H1 (cell line): ENCODE measurements at places on chromosomes 3 and 15.

- DNase-seq = no peak
Measured at GRCh38 chr3:184066211-184066610, 13.4 kb downstream of the HTR3C start.

DNA sequence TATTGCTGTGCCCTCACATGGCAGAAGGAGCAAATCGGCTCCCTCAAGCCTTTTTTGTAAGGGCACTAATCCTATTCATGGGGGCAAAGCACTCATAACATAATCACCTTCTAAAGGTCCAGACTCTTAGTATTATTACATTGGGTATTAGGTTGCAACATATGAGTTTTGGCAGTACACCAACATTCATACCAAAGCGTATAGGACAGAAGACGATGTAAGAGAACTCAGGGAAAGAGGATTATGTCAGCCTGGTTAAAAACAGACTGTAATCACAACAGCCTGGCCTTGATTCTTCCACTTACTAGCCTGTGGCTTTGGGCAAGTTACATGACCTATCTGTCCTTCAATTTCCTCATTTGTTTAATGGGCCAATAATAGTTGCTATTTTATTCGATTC is 828.5 kb upstream of the NECTIN3 start:
- DNase-seq = no peak

DNA sequence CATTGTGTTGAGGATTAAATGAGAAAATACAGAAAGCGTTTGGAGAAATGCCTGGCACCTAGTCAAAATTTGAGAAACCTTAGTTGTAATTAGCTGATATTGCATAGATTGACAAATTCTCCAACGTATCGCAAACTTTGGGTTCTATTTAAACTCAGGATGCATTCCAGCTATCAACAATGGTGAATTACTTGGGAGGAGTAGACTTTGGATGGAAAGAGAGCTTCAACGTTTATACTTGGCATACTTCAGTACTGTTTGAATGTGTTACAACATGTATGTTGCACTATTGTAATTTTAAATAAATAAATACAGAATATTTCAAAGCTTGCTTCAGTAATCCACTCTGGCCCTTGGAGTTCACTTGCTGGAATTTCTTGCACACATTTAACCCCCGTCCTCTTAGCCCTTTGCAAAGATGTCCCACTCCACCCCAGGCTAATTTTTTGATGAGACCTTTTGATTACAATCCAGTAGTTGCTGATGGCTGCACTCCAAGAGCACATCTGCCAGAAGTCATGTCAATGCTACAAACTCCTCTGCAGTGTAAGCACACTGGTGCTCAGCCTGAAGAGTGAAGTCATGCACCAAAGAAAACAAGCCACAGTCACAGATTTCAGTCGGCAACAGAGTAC is 4.7 kb upstream of the DIS3L start:
- DNase-seq = no peak

DNA sequence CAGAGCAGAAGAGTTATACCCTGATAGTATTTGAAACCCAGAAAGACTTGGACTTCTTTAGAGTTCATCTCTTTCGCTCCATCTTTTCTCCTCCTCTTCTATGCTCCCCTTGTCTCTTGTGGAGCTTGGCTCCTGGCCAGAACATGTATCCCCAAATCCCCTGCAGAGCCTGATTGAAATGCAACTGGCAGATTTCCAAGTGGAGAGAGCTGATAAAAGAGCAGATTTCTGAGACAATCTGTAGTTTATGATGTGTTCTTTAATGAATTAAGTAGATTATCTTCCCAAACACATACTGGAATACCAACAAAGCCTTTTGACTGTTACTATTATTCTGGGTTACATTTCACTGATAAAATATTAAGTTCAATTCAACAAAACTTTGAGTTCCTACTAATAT is 33.4 kb downstream of the UNC13C start:
- DNase-seq = no peak

- DNase-seq = no peak
Measured at GRCh38 chr15:88433046-88433685, 34.0 kb downstream of the MRPL46 start.

DNA sequence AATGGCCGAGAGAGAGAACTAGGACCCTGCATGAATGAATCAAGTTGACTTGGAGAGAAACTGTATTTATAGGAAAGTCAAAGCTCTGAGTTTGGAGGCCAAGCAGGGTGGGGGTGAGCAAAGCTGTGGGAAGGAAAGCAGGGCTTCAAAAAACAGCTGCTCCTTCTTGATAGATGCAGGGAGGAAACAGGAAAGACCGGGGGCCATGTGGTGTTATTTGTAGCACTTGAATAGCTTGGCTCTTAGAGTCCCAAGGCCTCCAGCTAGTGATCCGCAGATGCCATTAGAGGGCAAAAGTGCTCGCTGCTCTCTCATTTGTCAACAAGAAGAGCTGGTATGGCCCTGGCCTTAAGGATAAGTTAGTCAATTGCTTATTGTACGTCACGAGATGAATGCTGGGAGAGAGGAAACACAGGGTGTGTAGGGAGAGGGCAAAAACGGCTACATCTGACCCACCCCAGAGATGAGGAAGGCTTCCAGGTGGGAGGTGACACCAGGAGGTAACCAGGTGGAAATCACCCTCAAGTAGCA is at the start of gene ALG1L2:
ALG1L2 (plus strand) TSS at position 481 of the 531 bp plus-strand sequence. CDS start 186 bp downstream, outside the sequence.
- no peak for DNase-seq
